ENCODE measurements at places on chromosomes 5 and 9.

DNA sequence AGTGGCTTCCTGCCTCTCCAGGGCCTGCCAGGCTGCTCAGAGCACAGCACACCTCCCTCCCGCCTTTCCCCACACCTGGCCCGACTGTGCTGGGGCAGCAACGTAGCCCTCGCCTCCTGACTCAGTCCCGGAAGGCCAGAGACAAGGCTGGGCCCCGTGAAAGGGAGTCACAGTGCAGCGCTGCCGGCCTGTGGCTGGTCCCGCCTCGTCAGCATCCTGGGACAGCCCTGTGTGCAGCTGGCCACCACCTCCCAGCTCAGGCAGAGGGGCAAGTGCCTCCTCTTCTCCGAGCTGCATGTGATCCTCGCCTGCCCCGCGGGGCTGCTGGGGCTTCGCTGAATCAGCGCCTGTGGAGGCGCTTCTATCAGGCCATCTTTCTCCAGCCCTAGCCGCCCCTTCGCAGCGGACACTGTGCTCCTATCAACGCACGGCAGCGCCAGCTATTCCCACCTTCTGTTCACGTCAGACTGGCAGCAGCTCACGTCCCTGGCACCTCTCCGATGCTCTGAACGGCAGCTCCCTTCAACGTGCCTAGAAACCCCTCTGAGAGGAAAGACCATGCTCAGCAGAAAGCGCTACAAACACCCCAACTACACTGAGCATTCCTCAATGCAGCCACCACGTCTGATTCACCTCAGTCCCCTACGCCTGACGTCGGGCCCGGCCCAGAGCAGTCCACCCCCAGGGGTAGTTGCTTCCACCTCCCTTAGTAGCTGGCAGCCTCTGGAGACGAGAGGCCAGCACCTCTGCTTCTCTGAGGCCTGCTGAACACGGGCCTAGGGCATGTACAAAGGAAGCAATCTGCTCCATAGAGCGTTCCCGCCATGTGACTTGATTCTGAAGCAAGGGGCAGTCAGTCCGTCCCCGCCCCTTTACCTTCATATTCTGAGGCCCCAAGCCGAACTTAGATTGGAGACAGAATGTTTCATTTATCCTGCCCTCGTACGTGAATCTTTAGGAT, 78.8 kb downstream of the GPR21 start:
- peaks cover 8% of the 10 kb centered on the region for H3K4me1 ChIP-seq
- DNase-seq, result no peak
- no peaks in the 10 kb centered on the region for H3K27me3 ChIP-seq
- H3K36me3 ChIP-seq, result peaks cover 3% of the 10 kb centered on the region
- no peak overlapping the region for H3K27ac ChIP-seq

DNA sequence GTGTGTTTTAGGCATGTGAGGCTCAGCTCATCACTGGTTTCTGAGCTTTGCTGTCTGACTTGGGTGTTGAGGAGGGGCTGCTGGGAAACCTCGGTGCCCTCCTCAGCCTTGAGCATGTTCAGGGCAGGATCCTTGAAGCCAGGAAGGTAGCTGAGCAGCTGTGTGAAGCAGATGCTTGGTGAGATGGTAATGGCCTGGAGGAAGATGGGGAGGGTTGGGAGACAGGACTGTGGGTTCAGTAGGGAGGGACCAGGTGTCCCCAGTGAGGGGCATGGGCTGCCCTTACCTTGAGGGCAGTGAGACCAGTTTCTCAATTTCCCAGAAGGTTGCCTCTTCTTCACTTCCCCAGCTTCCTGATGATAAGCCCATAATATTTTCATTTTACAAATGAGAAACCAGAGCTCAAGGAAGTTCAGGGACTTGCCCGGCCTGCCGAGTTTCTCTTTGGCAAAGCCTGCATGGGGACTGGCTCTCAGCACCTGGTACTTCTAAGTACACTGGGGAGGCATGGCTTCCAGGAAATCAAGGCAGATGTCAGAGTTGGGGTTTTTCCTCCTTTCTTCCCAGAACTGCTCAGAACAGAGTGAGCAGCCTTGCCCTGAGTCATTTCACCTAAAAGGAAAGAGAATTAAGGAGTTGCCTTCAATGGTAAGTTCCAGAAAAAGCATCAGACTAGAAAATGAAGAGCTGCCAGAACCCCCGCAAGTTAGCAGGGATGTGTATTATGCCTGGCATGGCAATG, 225.7 kb downstream of the MAST4 start:
- H3K27ac ChIP-seq, result no peak overlapping the region
- H3K27me3 ChIP-seq, result no peaks in the 10 kb centered on the region

GRCh38 chr5:658103-658502, 35.0 kb downstream of the TPPP start:
- no peak for DNase-seq
- H3K36me3 ChIP-seq, result peaks cover 4% of the 10 kb centered on the region
- no peaks in the 10 kb centered on the region for H3K27me3 ChIP-seq
- no peaks in the 10 kb centered on the region for H3K4me1 ChIP-seq
- H3K4me3 ChIP-seq, result no peak overlapping the region

DNA sequence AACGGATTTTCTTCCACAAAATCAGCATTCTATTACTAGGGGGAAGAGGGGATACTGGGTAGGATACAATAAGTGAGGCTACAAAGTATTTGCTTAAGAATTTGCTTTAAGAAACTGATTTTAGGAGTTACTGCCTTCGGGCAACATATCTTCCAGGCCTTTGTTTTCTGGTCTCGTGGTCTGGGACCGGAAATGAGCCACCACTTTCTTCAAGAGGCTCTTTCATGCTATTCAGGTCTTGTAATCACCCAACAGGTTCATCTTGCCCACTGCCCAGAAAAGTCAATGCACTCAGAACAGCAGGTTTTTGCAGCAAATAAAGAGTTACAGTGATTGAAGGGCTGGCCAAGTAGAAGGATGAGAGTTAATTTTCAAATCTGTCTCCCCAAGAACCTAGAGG, 6.6 kb upstream of the AOPEP start:
- H3K4me1 ChIP-seq, result no peaks in the 10 kb centered on the region
- DNase-seq, result no peak
- no peaks in the 10 kb centered on the region for H3K36me3 ChIP-seq
- no peak overlapping the region for H3K4me3 ChIP-seq
- H3K27ac ChIP-seq, result no peak overlapping the region

- peaks cover 4% of the 10 kb centered on the region for H3K4me1 ChIP-seq
- no peak overlapping the region for H3K4me3 ChIP-seq
Measured at GRCh38 chr5:126351153-126351552, 72.1 kb upstream of the GRAMD2B start.

DNA sequence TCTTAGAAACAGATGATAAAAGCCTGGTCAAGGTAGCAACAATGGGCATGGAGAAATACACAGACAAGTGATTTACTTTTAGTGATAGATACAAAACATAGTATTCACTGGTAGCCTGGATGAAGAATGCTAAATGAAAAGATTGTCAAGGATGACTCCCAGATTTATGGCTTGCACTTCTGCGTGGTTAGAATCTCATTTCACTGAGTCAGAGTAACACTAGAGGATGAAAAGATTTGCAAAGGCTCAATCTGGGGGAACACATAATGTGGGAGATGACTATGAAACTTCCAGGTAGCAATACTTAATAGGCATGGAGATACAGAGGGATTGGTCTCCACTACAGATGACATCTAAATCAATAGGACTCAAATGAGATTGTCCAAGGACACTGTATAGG, 38.4 kb downstream of the AGTPBP1 start:
- H3K36me3 ChIP-seq, result no peaks in the 10 kb centered on the region
- no peak overlapping the region for H3K4me3 ChIP-seq

GRCh38 chr9:134949681-134950385, 32.1 kb upstream of the FCN1 start:
- no peak overlapping the region for H3K4me3 ChIP-seq
- no peak overlapping the region for H3K27ac ChIP-seq
- no peak for DNase-seq
- H3K4me1 ChIP-seq, result no peaks in the 10 kb centered on the region

GRCh38 chr9:136667940-136668760, 5.4 kb downstream of the EGFL7 start:
- no peak for DNase-seq
- no peaks in the 10 kb centered on the region for H3K36me3 ChIP-seq
- no peaks in the 10 kb centered on the region for H3K27me3 ChIP-seq
- no peaks in the 10 kb centered on the region for H3K4me1 ChIP-seq

GRCh38 chr5:15440434-15440833, 59.5 kb upstream of the FBXL7 start:
- H3K4me1 ChIP-seq, result no peaks in the 10 kb centered on the region
- no peak overlapping the region for H3K27ac ChIP-seq
- no peak overlapping the region for H3K4me3 ChIP-seq
- H3K36me3 ChIP-seq, result no peaks in the 10 kb centered on the region
- DNase-seq, result no peak

DNA sequence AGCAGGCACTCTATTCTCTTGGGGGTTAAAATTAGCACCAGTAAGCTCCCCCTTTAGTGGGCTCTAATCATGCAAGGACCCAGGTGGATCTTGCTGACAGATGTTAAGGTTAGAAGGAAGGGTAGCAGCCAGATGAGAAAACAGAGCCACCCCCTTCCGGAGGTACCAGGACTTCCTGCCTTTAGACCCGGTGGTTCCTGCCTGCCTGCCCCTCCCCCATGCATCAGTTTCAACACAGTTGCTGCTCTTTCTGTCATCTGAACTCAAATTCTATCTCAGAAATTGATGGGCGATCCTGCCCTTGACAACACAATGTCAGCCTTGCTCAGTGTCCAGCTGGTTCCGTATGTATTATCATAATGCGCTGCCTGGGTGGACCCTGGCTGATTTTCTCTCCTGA, 287.3 kb downstream of the EBF1 start:
- H3K27ac ChIP-seq, result no peak overlapping the region
- no peaks in the 10 kb centered on the region for H3K4me1 ChIP-seq
- H3K4me3 ChIP-seq, result no peak overlapping the region
- no peak for DNase-seq

GRCh38 chr9:136829981-136830885, 12.0 kb upstream of the AJM1 start:
- H3K4me3 ChIP-seq, result no peak overlapping the region
- peaks cover 7% of the 10 kb centered on the region for H3K36me3 ChIP-seq
- H3K27ac ChIP-seq, result no peak overlapping the region
- DNase-seq, result no peak

- H3K36me3 ChIP-seq, result no peaks in the 10 kb centered on the region
- no peak overlapping the region for H3K4me3 ChIP-seq
- no peaks in the 10 kb centered on the region for H3K4me1 ChIP-seq
- H3K27me3 ChIP-seq, result no peaks in the 10 kb centered on the region
- no peak for DNase-seq
- H3K27ac ChIP-seq, result no peak overlapping the region
Measured at GRCh38 chr5:94830520-94830919, 212.1 kb downstream of the SLF1 start.

Data from kidney (tissue), 22 donors.